Endodermal cell (in vitro differentiated cells): ENCODE measurements at places on chromosomes 1 and 21. TPM values are rescaled to one million over a fixed set of nuclear protein-coding genes. Genes with fewer than 3 reads are reported as not detected.

DNA sequence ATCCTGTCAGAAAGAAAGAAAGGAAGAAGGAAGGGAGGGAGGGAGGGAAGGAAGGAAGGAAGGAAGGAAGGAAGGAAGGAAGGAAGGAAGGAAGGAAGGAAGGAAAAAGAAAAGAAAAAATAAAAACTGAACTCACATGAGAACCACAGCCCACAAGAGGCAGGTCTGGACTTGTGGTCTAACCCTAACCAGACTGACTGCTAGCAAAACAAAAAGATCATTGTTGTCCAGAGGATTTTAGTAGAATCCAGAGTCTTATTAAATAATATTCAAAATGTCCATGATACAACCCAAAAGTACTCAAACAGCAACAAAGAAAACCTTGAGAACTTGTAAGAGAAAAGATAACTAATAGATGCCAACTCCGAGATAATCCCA is 4.7 kb upstream of the ITGB2 start:
- DNase-seq = no peak

The TCHH gene
- total RNA-seq = 0.04 to 0.09 TPM in 2 of 3 replicates, not detected in the other

The NEGR1 gene
- total RNA-seq = 2.0 to 2.7 TPM (median 2.1 TPM) in 3 replicates

The RBM8A gene
- total RNA-seq = 299 and 336 TPM in 2 replicates

GRCh38 chr1:17664322-17664721 is 90.8 kb upstream of the ACTL8 start:
- no peak for DNase-seq

The ITLN2 gene
- total RNA-seq = 15.8 to 29.7 TPM (median 29.0 TPM) in 3 replicates

- DNase-seq = peak; percentile 95
These were observed 20.6 kb downstream of the MTHFR start for GRCh38 chr1:11784993-11785769.

DNA sequence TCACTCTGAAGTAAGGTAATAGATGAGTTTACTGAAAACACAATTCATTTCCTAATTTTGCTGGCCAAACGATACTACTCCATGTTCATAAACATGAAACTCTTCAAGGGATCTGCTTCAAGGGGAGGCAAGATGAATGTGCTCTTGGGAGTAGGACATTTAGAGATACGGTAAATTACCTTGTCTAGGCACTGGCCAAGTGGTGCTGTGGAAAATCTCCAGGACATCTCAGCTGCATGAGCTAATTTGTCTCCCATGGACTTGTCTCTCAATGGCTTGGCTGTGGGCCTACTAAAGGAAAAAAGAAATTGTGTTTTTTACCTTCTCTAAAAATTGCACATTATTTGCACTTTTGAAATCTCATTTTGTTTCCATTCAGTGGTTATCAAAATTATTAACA is 780.6 kb downstream of the LTN1 start:
- DNase-seq = no peak

- DNase-seq = no peak
These were observed 368.0 kb downstream of the HHAT start for GRCh38 chr1:210696709-210697108.

- DNase-seq = no peak
These were observed 15.0 kb downstream of the EPRS1 start for GRCh38 chr1:220031287-220031686.

DNA sequence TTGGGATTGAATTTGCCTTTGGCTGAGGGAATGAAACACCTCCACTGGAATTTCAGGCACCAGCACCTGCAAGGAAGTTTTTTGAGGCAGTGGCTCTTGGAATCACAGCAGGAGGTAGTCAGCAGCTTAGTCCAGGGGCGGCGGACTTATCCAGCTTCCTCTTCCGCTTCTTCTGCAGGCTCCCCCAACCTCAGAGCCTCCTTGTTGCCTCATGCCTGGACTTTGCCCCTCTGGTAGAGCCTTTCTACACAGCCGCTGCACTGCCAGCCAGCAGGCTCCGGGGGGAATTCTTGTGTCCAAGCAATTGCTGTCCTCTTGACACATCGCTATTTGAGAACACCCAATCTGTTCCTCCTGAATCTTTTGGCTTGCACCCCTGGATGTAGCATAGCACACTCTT is 4.4 kb upstream of the RHEX start:
- DNase-seq = no peak

DNA sequence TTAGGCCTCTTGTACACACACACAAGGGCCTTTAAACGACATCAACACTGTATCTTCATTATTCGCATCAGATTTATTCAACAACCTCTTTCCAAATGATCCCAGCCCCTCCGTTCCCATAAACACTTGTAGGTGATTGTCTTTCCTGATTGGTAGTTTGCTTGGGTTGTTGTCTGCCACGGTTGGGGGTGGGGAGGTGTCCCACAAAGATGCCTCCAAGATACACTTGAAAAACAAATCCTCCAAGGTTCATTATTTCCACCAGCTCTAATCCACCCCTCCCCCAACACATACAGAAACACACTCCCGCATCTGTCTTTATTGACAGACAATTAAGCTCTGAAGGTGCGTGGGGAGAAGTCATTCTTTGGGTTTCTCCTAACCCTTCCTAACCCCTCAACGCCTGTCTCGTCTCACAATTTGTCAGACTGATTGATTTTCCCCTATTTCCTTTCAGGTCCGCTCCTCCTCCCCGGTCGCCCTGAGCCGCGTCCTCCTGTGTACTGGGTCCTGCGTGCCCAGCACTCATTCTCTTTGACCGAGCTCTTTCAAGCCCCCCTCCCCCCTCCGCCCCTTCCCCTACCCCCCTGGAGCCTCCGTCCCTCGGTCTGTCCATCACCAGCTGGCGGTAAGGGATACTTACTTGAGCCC is 1.4 kb downstream of the WDR26 start:
- peak; percentile 59 for DNase-seq

The CSF3R gene
- total RNA-seq = 1.1 to 1.9 TPM (median 1.5 TPM) in 3 replicates

GRCh38 chr1:167105271-167106118 is 11.6 kb downstream of the STYXL2 start:
- peak; percentile 29 for DNase-seq

DNA sequence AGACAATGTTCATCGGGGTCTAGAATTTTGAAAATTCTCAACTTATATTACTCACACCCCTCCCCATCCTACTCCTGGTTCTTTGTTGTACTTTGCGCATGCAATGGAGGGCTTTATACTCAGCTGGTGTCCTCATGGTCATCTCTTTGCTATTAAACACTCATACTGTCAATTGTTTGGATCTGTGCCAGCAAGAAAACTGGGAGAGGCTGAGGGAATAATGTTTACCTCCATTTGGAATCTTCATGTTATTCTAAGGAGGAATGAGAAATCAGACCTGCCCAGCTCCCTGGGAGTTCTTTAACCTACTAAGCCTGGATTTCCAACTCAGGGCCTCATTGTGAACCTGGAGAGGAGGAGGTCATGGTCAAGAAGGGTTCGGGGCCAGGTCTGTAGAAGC is 143.9 kb upstream of the DNAH14 start:
- DNase-seq = no peak

DNA sequence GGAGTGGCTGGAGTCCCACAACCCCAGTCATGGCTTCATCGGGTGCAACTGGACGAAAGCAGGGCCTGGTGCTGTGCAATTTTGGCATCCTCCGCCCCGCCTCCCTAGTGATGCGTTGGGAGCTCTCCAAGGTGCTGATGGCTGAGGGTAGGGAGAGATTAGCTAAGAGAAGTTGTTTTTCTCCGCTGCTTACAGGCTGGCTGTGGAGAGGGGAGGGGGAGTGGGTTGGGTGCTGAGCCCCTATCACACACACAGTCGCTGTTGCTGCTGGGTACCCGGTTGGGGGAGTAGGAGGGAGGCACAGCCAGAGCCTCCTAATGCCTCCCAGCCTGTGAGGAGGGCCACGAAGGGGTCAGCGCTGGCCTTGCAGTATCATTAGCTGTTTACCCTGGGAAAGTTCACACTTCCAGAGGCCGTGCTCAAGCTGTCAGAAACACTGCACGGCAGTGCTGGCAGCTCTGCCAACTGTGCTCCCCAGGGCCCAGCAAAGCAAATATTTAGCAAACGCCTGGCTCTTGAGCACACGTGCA is 110.0 kb downstream of the GRIK3 start:
- peak; percentile 97 for DNase-seq

DNA sequence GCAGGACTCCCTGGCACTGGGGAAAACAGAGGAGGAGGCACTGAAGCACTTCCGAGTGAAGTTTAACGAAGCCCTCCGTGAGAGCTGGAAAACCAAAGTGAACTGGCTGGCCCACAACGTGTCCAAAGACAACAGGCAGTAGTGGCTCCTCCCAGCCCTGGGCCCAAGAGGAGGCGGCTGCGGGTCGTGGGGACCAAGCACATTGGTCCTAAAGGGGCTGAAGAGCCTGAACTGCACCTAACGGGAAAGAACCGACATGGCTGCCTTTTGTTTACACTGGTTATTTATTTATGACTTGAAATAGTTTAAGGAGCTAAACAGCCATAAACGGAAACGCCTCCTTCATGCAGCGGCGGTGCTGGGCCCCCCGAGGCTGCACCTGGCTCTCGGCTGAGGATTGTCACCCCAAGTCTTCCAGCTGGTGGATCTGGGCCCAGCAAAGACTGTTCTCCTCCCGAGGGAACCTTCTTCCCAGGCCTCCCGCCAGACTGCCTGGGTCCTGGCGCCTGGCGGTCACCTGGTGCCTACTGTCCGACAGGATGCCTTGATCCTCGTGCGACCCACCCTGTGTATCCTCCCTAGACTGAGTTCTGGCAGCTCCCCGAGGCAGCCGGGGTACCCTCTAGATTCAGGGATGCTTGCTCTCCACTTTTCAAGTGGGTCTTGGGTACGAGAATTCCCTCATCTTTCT is 75.5 kb downstream of the PIK3CD start:
- no peak for DNase-seq

GRCh38 chr1:203403586-203403985 is 52.7 kb upstream of the FMOD start:
- DNase-seq = peak; percentile 64

The SYTL1 gene
- total RNA-seq = 6.7 to 8.7 TPM (median 7.5 TPM) in 3 replicates

DNA sequence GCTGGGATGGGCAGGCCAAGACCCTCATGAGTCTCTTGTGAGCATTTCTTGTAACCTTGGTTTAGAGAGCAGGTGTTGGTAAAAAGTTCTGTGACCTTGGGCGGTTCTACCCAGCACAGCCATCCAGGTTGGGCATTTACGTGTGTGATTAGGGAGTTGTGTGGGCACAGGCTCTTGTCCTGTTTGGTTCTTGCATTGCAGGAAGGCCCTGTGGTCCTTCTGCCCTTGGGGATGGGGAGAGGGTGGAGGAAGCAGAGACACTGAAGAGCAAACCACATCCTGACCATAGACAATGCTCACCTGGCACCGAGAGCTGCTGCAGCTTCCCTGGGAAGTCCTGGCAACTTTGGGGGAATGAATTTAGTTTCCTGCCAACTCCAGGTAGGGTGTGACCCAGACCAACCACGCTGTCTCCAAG is 25.6 kb downstream of the RNF187 start:
- DNase-seq = no peak

The OBSCN gene
- 53.7 to 76.0 TPM (median 56.1 TPM) in 3 replicates for total RNA-seq

- no peak for DNase-seq
These were observed 68.6 kb downstream of the KAZN start for GRCh38 chr1:14666962-14667650.

DNA sequence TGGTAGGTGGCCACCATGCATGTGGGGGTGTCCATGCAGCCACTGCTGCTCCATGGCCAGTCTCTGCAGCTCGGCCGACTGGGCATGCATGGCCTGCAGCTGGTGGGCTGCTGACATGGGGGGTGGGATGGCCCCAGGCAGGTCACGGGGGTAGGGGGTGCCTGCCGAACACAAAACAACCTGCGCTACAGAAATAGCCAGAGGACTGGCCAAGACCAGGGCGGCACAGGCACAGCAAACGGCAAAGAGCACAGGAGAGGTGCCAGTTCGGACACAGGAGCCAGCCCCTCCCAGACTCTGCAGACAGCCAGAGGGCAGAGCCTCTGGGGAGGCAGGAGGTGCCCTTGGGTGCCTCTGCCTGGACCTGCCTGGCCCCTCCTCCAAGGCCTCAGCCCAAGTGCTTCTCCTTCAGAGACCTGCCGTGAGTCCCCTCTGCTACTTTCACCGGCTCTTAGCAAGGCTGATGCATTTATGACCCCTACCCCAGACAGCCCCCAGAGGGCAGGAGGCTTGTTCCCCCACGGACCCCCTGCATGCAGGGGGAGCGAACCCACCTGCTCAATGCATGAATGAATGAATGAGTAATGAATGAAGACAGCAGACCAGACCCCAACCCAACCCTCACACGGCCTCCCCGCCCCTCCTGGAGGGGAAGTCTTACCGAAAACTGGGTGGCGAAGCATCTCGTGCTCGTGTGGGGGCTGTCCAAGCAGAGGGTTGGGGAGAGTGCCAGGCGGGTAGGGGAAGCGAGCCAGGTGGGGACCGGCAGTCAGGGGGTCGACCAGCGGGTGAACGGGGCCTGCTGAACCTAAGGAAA is 37.7 kb downstream of the SLC45A1 start:
- no peak for DNase-seq

DNA sequence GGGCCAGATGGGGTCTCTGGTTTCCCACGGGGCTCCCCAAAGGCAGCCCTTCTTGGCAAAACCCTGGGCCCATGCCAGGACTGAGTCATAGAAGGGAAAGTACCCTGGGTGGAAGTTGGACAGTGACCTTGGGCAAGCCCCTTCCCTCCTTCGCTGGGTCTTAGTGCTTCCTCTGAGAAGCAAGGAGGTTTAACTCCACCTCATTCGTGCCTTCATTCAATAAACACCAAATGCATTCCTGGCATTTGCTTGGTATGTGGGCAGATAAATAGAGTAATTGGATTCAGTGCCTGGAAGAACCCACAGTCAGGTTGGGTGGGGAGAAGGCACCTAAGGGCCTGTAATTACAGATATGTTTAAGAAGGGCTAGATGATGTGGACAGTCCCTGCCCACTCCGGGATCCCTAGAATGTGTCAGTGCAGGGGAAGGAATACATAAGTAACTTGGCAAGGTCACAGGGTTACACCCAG is 36.3 kb upstream of the CITED4 start:
- DNase-seq = no peak

GRCh38 chr21:15222707-15223106 is 157.9 kb upstream of the NRIP1 start:
- DNase-seq = no peak

DNA sequence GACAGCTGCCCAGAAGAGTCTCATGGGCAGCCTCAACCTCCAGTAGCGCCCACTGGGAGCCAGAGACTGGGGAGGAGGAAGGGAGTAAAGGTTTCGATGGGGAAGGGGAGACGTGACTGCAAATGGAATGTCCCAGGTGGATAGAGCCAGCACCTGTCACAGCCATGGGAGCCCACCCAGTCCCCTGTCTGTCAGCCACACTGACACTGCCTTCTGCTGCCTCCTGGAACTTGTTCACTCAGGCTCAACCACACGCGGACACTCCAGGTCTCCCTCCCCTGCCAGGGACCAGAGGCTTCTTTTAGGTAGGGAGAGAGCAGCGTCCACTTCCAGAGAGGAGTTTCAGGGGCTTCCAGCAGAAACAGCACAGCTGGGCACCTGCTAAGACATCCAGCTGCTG is 346.3 kb downstream of the NPHP4 start:
- DNase-seq = peak; percentile 43
